ENCODE measurements at places on chromosomes 6 and 20.
A peak's percentile ranks its signal among the peaks of the same experiment; 100 is the strongest.

DNA sequence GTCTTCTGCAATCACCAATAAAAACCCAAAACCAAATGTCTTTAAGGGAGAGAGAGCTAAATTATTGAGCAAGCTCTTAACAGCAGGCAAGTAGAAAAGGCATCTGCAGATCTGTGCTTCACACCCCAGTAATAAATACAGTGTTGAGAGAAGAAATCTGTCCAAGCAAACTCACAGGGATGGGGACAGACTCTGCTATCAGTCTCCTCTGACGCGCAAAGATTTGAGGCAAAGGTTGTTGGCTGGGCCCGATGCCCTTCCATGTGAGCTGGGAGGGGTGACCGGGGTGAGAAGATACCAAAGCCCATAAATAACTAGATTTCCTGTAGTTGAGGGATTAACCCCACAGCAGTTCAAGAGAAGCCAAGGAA, 315.2 kb upstream of the SOX4 start:
- DNase-seq, result no peak

DNA sequence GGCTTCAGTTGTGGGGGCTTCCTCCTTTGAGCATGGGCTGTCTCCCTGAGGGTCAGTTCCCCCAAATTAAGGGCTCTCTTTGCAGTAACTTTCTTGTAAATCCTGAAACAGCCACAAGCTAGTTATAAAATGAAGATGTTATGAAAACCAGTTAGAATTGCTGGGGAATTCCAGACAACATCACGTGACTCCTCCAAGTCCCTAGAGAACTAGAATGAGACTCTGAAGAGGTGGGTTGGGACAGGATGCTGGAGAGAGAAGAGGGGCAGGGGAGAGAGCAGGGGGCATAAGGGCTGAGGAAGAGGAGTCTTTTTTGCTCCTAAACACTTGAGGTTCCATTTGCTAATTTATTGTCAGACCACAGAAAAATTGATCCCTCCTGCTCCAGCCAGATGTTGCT, 380.3 kb downstream of the DHX35 start:
- no peak for DNase-seq

GRCh38 chr6:149318581-149319286, 1.2 kb downstream of the TAB2 start:
- peak; percentile 40 for DNase-seq

DNA sequence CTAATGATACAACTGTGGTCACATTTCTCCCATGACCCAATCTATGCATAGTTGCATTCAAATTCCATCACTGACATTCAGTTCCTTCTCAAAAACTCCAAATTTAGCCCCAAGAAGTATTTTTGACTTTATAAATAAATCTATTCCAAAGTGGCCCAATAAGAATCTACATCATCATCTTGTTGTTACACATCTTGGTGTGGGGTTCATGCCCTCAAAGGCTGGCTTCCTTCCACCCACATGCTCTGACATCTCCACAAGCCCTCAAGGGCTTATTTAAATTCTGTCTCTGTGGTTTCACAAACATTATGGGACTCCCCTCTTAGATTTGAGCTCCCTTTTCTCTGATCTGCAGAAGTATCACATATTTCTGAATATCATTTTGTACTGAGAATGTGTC, 585.3 kb upstream of the BTBD3 start:
- DNase-seq, result no peak

DNA sequence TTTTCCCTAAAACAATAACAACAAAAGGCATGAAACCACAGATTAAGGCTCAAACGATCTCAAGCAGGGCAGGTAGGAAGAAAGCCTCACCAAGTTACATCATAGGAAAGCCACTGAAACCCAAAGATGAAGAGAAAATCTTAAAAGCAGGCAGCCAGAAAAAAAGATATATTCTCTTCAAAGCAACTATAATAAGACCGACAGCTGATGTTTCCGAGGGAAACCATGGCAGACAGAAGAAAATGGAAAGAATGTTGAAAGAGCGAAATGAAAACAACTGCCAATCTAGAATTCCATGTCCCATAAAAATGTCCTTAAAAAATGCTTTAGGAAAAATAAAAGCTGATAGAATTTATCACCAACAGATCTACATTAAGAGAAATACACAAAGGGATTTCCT, 161.5 kb upstream of the THBS2 start:
- no peak for DNase-seq

GRCh38 chr6:121857551-121857950, 422.1 kb downstream of the GJA1 start:
- DNase-seq, result no peak
